Activated naive CD8-positive, alpha-beta T cell treated with anti-CD3 and anti-CD28 coated beads, Interleukin-2, amount 50 U/mL, for 24 hours (primary cell): ENCODE measurements at places on chromosomes 12 and 14.

DNA sequence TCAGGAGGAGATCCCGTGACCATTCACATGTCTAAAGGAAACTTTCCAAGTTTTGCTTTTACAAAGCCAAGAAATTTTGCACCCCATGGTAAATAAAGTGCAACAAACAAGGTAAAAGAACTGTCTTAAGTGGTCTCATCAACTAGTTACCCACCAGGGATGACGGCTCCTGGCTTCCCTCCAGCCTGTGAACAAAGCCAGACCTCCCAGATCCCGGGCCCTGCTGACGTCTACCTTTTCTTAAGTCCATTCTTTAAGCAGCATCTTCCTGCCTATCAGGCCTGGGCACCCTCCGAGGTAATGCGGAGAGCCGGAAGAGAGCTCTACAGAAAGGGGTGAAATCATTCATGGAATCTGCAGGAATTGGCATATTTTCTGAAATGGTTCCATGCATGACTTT lies 58.0 kb upstream of the DAAM1 start:
- no peak overlapping the region for H3K4me3 ChIP-seq
- no peaks in the 10 kb centered on the region for H3K4me1 ChIP-seq
- no peak for DNase-seq
- no peaks in the 10 kb centered on the region for H3K36me3 ChIP-seq

DNA sequence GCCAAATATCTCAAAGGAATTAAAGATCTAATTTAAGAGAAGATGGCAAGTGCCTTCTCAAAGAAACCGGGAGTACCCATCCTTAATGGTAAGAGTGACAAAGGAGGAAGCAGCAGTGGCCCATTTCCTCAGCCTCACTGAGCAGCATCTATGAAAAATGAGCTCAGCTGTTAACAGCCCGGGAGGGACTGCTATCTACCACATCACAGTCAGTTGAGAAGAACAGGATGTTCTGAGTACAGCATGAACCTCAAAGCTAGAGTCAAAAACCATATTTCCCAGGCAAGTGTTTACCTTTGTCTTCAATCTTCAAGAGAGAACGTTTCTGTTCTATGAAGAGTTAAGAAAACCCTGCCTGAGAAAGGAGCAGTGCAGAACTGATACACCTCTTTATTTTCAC lies 115.0 kb downstream of the BTG1 start:
- DNase-seq = peak; percentile 36
- H3K36me3 ChIP-seq = peaks cover 8% of the 10 kb centered on the region
- H3K27ac ChIP-seq = peak overlapping the region; percentile 78
- H3K27me3 ChIP-seq = no peaks in the 10 kb centered on the region
- H3K4me1 ChIP-seq = peaks cover 82% of the 10 kb centered on the region

- H3K27ac ChIP-seq = no peak overlapping the region
- H3K36me3 ChIP-seq = no peaks in the 10 kb centered on the region
- no peak overlapping the region for H3K4me3 ChIP-seq
- DNase-seq = no peak
These were observed 1435.3 kb downstream of the LRFN5 start for GRCh38 chr14:43041976-43042375.

DNA sequence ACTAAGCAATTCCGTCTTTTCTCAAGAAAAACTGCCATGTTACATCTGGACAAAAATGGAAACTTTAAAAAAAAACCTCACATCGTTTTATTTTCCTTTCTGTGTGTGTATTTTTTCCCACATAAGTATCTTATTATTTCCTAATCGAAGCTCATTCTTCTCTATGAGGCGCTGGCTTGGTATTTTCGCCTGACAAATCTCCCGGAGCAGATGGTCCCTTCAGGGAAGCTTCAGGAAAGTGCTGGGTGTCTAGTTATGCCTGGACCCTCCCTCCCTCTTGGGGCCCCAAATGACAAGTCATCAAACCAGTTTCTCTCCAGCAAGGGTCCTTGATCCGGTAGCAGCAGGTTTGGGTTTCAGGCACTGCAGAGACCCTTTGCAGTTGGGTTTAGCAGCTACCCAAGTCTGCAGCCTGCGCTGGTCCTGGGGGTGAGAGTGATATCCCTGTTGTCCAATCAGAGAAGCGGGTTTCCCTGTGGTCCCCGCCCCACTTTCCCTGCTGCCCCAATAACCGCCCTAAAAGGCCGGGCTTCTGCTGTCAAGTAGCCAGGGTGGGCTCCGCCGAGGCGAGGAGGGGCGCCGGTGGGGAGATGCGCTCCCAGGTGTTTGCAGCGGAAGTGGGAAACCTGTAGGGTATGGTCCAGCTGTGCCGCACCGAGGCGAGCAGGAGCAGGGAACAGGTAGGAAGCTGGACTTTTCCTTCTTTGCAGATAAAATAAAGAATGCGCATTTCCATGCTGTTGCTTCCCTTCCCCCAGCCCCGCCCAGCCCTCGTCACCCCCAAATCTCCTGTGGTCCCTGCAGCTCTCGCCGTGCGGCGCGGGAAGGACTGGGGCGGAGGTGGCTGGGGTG lies at the start of gene CNTN1:
CNTN1 (plus strand) TSS at position 527 of the 852 bp plus-strand sequence.
- peaks cover 24% of the 10 kb centered on the region for H3K27me3 ChIP-seq
- H3K4me3 ChIP-seq = no peak within 1 kb of the TSS
- DNase-seq = no peak
- no peak within 1 kb of the TSS for H3K27ac ChIP-seq
- H3K4me1 ChIP-seq = no peaks in the 10 kb centered on the region
